ENCODE measurements at places on chromosomes 16 and 17.

- no peak for DNase-seq
Observed at GRCh38 chr17:17353625-17354484, 50.7 kb downstream of the NT5M start.

GRCh38 chr17:46877466-46877865, 26.1 kb downstream of the WNT9B start:
- DNase-seq, result no peak

- no peak for DNase-seq
Observed at GRCh38 chr16:69894676-69895075, 56.5 kb upstream of the CLEC18A start.

GRCh38 chr17:80592243-80592642, 47.6 kb downstream of the RPTOR start:
- no peak for DNase-seq

GRCh38 chr16:70778901-70779309, 22.1 kb downstream of the VAC14 start:
- DNase-seq, result peak; percentile 86

DNA sequence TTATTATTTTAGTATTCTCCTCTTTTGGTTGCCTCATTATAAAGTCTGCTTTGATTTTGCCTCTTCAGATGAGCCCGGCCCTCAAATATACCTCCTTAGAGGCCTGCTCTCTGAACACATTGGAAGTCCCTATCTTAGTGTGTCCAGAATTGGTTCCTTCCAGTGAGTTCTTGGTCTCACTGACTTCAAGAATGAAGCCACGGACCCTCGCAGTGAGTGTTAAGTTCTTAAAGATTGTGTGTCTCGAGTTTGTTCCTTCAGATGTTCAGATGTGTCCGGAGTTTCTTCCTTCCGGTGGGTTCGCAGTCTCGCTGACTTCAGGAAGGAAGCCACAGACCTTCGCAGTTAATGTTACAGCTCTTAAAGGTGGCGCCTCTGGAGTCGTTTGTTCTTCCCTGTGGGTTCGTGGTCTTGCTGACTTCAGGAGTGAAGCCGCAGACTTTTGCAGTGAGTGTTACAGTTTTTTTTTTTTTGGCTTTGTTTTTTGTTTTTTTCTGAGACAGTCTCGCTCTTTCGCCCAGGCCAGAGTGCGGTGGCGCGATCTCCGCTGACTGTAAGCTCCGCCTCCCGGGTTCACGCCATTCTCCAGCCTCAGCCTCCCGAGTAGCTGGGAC, 45.8 kb upstream of the NOS2 start:
- DNase-seq, result no peak

DNA sequence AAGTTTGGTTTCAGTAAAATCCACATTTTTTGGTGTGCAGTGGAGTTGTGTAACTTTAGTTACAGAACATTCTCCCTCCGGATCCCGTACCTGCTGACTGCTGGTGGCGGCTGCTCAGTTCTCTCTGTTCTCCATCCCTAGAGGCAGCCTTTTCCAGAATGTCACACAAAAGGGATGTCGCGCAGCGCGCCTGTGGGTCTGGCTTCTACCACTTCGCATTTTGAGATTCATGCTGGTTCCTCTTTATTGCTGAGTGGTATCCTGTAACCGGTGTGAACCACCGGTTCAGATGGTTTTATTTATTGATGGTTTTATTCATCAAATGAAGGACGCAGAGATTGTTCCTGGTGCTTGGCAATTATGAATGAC, 981 bp upstream of the CEP131 start:
- DNase-seq, result no peak

- no peak for DNase-seq
Observed at GRCh38 chr16:66357523-66357928, 9.0 kb upstream of the CDH5 start.

DNA sequence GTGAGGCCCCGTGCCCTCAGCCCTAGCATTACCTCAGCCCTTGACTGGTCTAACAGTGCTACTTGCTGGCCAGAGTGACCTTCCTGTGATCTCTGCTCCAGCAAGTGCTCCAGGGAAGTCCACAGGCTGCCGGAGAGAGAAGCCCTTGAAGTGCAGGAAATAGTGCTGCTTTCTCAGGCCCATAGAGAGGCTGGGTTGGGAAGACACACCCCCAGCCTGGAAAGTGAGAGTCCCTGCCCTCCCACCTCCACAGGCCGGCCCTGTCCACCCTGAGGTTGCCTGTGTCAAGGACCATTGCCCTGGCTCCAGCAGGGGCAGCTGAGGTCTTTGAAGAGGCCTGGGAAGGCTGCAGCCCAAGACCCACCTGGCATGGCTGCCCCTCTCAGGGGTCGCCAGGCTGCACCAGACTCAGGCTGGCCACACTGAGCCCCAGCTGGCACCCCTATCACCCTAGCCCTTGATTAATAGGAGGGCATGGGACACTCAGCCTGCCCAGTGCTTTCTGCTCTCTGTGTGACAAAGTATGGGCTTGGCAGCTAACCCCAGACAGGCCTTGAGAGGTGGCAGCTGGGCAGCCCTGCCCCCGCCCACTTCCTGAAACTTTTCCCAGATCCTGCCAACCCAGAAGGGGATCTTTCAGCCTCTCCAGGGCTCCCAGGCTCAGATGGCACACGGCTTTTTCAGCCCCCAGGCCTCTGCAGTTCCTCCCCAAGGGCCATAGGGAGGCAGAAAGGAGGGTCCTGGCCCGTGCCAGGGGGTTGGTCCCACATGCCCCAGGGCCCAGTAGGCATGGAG, 21.7 kb downstream of the ATP6V0D1 start:
- no peak for DNase-seq

- DNase-seq, result no peak
Observed at GRCh38 chr16:78882751-78883150, 717.8 kb downstream of the MAF start.

DNA sequence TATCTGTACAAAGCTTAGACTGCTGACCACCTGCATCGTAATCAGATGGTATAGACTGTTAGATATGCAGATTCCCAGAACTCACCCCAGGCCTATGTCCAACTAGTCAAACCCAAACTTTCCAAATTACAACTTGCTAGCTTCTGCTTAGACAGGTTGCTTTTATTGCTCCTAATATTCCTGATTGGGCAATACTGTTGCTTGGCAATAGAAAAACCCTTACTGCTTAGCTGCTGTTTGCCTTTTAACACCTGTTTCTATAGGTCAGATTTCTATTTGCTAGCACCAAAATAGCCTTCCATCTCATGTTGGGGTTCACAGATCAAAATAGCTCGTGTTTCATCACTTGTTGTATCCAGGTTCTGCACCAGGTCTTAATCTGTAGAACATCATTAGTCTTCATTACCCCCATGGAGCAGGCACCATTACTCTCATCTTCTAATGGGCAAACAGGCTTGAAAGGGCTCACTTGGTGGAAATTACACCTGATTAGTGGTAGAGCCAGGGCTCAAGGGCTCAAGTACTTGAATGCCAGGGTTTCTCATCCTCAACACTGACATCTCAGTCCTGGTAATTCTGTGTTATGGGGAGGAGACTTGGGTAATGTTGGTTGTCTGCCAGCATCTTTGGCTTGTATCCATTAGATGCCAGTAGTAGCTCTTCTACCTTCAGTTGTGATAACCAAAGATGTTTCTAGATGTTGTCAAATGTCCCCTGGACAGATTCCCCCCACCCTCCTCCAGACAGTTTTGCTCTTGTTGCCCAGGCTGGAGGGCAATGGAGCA, 2.7 kb downstream of the ZP2 start:
- no peak for DNase-seq

- no peak for DNase-seq
Observed at GRCh38 chr17:73985466-73986015, 217.9 kb upstream of the RPL38 start.

- DNase-seq, result no peak
Observed at GRCh38 chr17:40450175-40450574, 6.9 kb downstream of the IGFBP4 start.

DNA sequence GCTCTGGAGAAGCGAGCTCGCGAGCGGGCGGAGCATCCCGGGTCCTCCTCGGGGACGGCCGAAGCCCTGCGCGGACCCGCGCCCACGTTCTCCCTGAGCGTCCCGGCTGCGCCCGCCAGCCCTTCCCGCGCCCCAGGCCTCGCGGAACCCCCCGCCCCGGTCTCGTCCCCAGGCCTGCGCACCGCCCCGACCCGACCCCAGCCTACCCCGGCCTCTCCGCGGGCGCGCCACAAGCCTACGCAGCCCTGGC, 159 bp downstream of the USP36 start:
- DNase-seq, result no peak

DNA sequence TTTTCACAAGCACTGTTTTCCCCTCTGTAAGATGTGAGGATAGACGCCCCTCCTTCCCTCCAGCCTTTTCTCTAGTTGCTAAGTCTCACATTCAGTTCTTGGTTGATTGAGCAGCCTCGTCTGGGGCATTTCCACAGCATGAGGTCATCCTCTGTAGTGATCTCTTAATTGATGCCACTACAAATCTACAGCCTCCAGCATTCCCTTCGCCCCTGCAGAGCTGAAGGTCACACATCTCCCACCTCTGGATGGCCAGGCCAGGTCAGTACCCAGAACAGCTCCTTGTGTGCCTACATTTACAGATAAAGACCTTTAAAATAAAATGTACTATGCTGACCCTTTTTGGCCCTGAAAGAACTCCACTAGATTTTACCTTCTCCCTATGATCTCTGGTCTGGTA, 32.5 kb upstream of the CDH11 start:
- no peak for DNase-seq

DNA sequence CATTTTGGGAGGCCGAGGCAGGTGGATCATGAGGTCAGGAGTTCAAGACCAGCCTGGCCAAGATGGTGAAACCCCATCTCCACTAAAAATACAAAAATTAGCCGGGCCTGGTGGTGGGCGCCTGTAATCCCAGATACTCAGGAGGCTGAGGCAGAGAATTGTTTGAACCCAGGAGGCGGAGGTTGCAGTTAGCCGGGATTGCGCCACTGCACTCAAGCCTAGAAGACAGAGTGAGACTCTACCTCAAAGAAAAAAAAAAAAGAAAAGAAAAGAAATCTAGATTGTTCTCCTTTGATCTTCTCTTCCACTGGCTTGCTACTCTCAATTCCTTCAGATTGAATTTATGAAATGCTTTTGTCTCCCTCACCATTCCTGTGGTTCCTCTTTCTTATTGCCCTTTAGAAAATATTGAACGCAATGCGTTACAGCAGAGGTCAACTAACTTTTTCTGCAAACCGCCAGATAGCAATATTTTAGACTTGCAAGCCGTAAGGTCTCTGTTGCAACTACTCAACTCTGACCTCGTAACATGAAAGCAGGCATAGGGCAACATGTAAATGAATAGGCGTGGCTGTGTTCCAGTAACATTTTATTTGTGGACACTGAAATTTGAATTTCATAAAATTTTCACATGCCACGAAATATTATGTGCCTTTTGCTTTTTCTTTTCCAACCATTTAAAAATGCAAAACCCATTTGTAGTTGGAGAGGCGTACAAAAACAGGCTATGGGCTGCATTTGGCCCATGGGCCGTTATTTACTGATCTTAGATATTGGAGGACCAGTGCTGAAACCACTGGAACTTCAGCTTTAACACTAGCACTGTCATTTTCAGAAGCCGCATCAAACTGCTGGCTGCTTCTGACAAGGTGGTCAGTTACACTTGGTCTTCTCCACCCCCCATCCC, 24.8 kb downstream of the PITPNC1 start:
- no peak for DNase-seq

- no peak for DNase-seq
Observed at GRCh38 chr16:67734731-67735201, 15.7 kb upstream of the GFOD2 start.

Measured in omental fat pad (tissue), 4 donors.